ENCODE measurements at places on chromosomes 7 and 10.
A peak's percentile ranks its signal among the peaks of the same experiment; 100 is the strongest.

DNA sequence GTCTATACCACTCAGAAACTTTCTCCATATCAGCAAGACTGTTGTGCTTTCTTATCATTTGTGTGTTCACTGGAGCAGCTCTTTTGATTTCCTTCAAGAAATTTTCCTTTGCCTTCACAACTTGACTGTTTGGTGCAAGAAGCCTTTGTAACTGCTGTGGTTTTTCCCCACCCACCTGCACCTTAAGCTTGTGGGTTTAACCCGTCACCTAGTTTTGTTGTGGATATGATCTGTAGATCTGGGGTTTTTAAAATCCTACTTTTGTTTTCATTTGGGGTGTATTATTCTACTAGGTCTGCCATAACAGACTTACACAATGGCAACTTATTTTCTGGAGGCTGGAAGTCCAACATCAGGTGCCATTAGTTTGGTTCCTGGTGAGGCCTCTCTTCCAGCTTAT lies 30.5 kb upstream of the CHST3 start:
- DNase-seq = peak; percentile 8

DNA sequence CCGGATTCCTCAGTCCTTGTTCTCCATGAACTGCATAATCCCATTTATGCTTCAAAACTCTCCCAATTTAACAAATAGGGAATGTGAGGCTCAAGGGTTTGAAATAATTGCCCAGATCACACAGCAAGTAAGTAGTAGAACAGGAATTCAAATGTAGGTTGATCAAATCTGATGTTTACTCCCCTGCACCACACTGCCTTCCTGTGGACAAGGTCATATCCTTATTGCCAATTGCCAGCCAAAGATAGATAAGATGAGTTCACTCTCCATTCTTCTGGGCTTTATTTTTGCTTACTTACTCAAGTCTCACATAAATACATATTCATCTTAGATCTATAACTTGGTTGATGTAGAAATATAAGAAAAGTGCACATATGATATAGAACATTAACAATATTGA lies 435.2 kb upstream of the ETV1 start:
- no peak for DNase-seq

- no peak for DNase-seq
These were observed 41.3 kb downstream of the PHTF2 start for GRCh38 chr7:77839919-77840318.

DNA sequence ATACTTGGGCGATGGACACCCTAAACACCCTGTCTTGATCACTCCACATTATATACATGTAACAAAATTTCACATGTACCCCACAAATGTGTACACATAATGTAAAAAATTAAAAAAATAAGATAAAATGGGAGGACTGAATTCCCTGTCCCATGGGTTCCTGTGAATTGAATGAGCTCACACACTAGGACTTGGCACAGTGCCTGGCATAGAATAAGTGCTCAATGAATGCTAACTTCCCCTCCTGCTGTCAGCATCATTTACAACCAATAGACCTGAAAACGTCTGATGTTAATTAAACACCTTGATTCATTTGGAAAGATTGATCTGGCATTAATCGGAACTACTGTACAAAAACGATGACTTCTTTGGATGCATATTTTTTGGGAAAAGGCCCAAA lies 117.3 kb upstream of the ZNF438 start:
- no peak for DNase-seq

DNA sequence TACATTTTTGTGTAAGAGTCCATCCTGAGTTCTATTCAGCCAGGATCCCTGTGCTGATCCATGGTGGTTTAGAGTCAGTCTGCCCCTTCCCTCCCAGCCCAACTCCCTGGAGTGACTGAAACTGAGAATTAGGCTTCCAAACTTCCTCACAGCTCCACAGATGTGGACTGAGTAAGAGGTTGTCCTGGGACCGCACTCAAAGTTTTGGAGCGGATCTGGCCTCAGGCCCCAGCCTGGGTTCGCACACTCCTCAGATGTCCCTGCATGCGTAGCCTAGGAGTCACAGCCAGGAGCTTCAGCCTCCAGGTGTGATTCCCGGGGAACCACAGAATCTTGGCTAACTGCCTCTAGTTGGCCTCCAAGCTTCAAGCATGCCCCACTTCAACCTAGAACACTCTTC lies 218.1 kb downstream of the C7orf25 start:
- DNase-seq = no peak

DNA sequence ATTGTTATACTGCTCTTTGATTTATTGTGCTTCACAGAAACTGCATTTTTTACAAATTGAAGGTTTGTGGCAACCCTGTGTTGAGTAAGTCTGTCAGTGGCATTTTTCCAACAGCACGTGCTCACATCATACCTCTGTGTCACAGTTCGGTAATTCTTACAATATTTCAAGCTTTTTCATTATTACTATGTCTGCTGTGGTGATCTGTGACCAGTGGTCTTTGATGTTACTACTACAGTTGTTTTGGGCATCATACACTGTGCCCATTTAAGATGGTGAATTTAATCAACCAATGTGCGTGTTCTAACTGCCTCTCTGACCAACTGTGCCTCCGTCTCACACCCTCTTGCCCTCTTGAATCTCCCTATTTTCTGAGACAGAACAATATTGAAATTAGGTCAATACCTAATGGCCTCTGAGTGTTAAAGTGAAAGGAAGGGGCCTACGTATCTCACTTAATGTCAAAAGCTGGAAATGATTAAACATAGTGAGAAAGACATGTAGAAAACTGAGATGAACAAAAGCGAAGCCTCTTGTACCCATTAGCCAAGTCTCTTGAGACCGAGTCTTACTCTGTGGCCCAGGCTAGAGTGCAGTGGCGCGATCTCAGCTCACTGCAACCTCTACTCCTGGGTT lies 20.2 kb upstream of the ASL start:
- peak; percentile 18 for DNase-seq

- DNase-seq = peak; percentile 12
These were observed 62.4 kb upstream of the WAPL start for GRCh38 chr10:86583983-86584382.

- no peak for DNase-seq
These were observed 504.4 kb downstream of the LRMDA start for GRCh38 chr10:75935650-75936400.

Data from activated CD4-positive, alpha-beta T cell treated with anti-CD3 and anti-CD28 coated beads, Interleukin-2, Interleukin-6, amounts not matched to agents 100 ng/mL and 50 ng/mL, durations not matched to agents 16 hours and 8 hours (primary cell).